Heart left ventricle (tissue), 16 donors: ENCODE measurements at places on chromosomes 2 and 18. TPM values are rescaled to one million over a fixed set of nuclear protein-coding genes. Genes with fewer than 3 reads are reported as not detected.

RABL2A gene
- 8.7 TPM for total RNA-seq

GAL3ST2 gene
- total RNA-seq = not detected

CNDP1 gene
- not detected for total RNA-seq

NEU4 gene
- not detected for total RNA-seq

GLI2 gene
- total RNA-seq = 2.0 TPM

PIAS2 gene
- total RNA-seq = 40.7 TPM

HRH4 gene
- total RNA-seq = not detected

CNTNAP5 gene
- total RNA-seq = not detected

PFN4 gene
- not detected for total RNA-seq

RTKN gene
- 12.8 TPM for total RNA-seq

ACTR3 gene
- 146 TPM for total RNA-seq

TMEM18 gene
- total RNA-seq = 9.6 TPM

FHOD3 gene
- 285 TPM for total RNA-seq

CDH19 gene
- total RNA-seq = 27.3 TPM

SCG2 gene
- total RNA-seq = 0.73 TPM

CYP27C1 gene
- total RNA-seq = not detected

TIA1 gene
- total RNA-seq = 37.2 TPM
